ENCODE measurements at places on chromosomes 5 and 9.

- DNase-seq, result peak; percentile 99
Measured at GRCh38 chr9:127185931-127186781, 63.7 kb upstream of the ANGPTL2 start.

- DNase-seq, result no peak
Measured at GRCh38 chr9:4792054-4792571, 631 bp upstream of the RCL1 start.

- DNase-seq, result no peak
Measured at GRCh38 chr5:134171972-134172371, 4.8 kb downstream of the SKP1 start.

GRCh38 chr5:126745259-126745992 lies 31.5 kb upstream of the LMNB1 start:
- no peak for DNase-seq

GRCh38 chr9:137237759-137238726 lies 3.0 kb upstream of the TUBB4B start:
- no peak for DNase-seq

- DNase-seq, result no peak
Measured at GRCh38 chr5:174337276-174338184, 292.0 kb downstream of the NSG2 start.

DNA sequence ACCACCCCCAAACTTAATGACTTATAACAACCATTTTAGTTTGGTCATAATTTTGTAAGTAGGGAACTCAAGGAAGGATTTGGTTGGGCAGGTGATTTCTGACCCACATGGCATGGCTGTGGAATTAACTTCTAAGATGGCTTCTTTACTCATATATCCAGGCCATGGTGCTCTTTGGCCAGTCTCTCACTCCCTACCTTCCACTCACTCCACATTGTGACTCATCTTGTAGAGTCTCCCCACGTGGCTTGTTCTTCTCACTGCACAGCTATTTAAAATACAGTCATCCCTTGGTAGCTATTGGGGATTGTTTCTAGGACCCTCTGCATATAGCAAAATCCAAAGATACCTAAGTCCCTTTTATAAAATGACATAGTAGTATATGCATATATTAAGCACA lies 76.6 kb upstream of the MAST4 start:
- DNase-seq, result no peak

DNA sequence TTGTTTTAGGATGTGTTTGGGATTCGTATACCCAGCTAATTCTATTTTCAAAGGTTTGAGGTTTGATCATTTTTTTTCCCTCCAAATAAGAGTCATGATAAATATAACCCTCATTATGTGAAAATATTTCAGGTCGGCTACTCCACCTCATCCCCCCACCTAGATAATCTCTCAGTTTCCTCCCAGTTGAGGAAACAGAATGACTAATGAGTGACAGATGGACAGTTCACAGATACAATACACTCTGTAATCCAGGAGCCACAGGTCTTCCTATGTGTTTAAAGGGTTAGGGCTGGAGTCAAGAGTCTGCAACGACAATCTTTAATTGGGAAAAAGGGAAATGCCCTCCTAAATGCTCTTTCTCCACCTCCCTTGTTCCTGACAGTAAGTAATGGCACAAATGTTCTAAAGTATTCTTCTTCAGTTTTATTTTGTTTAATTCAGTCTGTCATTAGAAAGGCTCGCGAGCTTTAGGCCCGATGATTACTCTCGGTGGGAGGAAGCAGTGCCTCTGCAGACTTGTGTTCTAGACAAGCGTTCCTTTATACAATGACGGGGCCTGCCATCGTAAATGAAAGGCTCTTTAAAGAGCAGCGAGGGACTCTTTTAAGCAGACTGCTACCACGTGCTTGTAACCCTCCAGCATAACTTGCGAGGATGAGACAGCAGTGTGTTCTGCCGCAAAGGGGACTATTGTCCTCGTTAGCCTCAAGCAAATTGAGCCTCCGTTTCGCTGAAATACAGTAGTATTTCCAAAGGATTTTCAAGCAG lies 69.0 kb downstream of the MEF2C start:
- no peak for DNase-seq

DNA sequence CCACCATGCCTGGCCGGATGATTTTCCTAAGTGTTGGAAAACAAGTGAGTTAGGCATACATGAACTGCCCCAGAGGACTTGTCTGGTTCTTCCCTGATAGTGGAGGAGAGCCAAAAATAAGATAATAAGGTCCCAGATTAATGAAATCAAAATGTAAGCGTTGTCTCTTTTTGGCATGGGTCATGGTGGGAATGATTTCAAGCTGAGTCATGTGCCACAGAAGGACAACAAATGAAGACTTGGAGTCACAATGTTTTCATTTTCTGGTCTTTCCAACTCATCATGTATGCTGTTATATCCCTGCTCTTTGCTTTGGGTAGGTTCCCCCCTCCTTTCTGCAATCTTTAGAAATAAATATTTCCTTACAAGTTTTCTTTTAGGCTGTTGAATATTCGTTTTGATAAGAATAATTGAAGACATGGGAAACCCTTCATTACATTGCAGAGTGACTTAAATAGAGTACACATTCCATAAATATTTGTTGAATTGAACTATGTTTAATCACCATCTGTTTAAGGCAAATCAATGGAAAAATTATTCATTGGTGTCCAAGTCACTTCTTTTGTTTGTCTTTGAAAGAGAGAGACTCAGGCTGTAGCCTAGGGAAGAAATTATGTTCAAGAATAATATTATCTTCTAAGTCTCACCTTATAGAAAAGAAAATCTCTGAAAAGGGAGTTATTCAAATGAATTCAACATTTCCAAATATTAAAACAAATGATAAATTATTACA lies 196.3 kb downstream of the CSNK1G3 start:
- DNase-seq, result peak; percentile 62

GRCh38 chr9:124328285-124328684 lies 70.5 kb downstream of the NEK6 start:
- DNase-seq, result no peak

DNA sequence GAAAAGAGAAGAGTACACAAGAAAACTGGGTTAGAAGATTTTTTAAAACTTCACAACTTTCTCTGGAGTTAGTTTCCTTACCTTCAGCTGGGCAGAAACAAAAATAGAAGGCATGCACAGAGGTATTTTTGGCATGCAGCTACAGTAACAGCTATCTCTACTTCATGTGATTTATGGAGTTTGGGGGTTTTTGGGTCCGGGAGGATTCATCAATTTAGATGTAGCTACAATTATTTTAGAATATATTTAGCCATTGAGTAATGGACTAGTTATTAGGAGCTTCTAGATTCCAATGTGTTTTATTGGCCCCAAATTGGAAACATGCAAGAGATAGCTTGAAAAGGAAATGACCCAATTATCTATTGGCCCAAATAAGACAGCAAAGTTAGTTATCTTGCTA lies 91.6 kb upstream of the TNFAIP8 start:
- no peak for DNase-seq

- no peak for DNase-seq
Measured at GRCh38 chr5:138790684-138791083, 37.5 kb downstream of the CTNNA1 start.

- no peak for DNase-seq
Measured at GRCh38 chr9:93264338-93265125, 80.6 kb downstream of the WNK2 start.

DNA sequence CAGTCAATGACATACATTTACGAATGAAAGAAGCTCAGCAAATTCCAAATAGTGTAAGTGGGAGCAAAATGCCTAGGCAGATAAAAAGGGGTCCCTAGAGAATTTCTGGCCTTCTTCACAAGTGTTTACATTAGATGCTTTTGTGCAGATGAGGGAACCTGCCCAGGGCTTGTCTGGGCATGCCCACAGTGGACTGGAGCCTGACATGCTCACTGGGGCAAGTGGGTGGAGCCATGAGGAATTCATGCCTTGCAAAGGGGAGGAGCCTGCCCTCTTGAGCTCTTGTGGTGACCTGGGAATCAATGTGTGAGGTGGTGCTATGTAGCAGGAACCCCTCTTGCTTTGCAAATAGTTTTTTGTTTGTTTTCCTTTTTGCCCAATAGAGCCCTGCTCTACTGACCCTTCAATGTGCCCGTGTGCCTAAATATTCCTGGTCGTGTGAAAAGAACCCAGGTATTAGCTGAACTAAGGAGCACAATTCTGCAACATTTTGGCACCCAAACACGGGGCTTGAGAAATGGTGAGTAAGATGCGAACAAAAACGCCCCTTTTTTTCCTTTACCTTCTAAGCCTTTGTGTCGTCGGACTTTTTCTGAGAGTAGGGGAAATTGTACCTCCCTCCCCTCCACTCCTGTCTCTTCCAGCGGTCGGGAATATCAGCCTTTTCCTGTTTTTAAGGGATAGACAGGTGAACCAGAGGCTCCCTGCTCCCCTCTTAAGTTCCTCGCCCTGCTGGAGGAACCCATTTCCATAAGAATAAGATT lies 433.8 kb upstream of the CDH9 start:
- DNase-seq, result no peak

GRCh38 chr9:83956436-83957247 lies 23.4 kb downstream of the HNRNPK start:
- peak; percentile 56 for DNase-seq

GRCh38 chr5:72692231-72692637 lies 124.2 kb upstream of the TNPO1 start:
- no peak for DNase-seq

- DNase-seq, result no peak
Measured at GRCh38 chr9:34971146-34971811, 13.2 kb downstream of the PHF24 start.
